Hindlimb muscle (tissue), 1 donor: ENCODE measurements at places on chromosomes 13 and 19. TPM values are rescaled to one million over a fixed set of nuclear protein-coding genes. Genes with fewer than 3 reads are reported as not detected.

Gene CACNG6
- 27.6 TPM for polyA plus RNA-seq

Gene THSD8
- polyA plus RNA-seq = 2.2 TPM

Gene ACER1
- not detected for polyA plus RNA-seq

Gene SLITRK5
- 4.5 TPM for polyA plus RNA-seq

Gene ZNF541
- polyA plus RNA-seq = 0.12 TPM

Gene LYL1
- polyA plus RNA-seq = 6.3 TPM

Gene UPK1A
- polyA plus RNA-seq = 0.32 TPM

Gene PTPRS
- 44.8 TPM for polyA plus RNA-seq

Gene ZSWIM9
- 6.8 TPM for polyA plus RNA-seq

Gene ZNF723
- not detected for polyA plus RNA-seq

Gene TTYH1
- 3.2 TPM for polyA plus RNA-seq

Gene PDE4A
- 5.0 TPM for polyA plus RNA-seq

Gene PGLYRP1
- 0.83 TPM for polyA plus RNA-seq

Gene LYPD3
- 2.4 TPM for polyA plus RNA-seq

Gene SAFB2
- polyA plus RNA-seq = 51.7 TPM

Gene PET100
- polyA plus RNA-seq = 52.4 TPM

Gene PSG6
- polyA plus RNA-seq = not detected
